ENCODE measurements at places on chromosomes 16 and 17.
A peak's percentile ranks its signal among the peaks of the same experiment; 100 is the strongest.

- peak; percentile 45 for DNase-seq
Measured at GRCh38 chr16:69187446-69188235, 677 bp downstream of the SNTB2 start.

DNA sequence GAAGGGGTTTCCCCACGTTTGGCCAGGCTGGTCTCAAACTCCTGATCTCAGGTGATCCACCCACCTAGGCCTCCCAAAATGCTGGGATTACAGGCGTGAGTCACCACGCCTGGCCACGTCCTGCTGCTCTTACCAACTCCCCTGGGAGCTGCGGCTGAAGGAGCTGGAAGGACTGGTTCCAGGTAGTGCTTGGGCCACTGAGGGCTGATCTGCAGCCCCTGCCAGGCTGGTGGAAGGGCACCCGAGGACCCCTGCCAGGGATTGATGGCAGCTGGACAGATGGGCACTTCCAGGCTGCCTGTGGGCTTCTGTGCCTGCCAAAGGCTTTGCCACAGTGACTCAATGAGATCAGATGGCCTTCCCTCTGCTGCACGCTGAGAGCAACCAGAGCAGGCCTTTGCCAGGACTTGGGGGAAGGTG is 2.3 kb downstream of the OXLD1 start:
- DNase-seq = no peak

GRCh38 chr17:51016099-51016498 is 104.6 kb downstream of the SPAG9 start:
- no peak for DNase-seq

DNA sequence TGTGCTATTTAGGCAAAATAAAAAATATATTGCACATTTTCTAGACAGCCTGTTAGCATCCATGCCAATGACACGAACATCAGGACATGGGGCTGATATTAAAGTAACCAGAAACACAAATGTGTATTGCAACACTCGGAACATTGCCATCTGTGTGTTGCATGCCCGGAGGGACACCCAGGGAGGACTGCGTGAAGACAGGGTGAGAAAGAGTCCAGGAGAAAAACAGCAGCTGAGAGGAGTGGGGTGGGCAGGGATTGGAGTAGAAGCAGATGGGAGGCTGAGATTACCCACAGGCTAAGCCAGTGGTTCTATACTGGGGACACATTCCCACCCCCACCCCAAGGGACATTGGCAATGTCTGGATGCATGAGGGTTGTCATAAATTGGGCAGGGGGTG is 114.8 kb downstream of the GRIN2A start:
- DNase-seq = no peak

DNA sequence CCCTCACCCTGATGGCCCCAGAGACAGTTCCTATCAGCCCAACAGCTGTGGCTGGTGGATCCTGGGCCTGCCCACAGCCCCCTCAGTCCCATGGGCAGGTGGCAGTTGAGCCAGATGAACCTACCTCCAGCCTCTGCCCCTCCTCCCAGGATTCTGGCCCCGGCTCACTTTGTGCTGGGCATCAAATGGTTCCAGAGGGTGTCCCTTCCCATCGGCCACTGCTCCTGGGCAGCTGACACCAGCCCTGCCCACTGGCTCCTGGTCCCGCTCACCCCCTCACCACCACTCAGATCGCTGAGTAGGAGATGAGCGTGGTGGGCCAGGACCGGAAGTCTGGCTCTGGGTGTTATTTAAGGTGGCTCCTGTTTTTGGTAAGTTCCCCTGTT is 2.0 kb downstream of the TTYH2 start:
- DNase-seq = peak; percentile 77
